ENCODE measurements at places on chromosomes 4 and X.
A peak's percentile ranks its signal among the peaks of the same experiment; 100 is the strongest.

DNA sequence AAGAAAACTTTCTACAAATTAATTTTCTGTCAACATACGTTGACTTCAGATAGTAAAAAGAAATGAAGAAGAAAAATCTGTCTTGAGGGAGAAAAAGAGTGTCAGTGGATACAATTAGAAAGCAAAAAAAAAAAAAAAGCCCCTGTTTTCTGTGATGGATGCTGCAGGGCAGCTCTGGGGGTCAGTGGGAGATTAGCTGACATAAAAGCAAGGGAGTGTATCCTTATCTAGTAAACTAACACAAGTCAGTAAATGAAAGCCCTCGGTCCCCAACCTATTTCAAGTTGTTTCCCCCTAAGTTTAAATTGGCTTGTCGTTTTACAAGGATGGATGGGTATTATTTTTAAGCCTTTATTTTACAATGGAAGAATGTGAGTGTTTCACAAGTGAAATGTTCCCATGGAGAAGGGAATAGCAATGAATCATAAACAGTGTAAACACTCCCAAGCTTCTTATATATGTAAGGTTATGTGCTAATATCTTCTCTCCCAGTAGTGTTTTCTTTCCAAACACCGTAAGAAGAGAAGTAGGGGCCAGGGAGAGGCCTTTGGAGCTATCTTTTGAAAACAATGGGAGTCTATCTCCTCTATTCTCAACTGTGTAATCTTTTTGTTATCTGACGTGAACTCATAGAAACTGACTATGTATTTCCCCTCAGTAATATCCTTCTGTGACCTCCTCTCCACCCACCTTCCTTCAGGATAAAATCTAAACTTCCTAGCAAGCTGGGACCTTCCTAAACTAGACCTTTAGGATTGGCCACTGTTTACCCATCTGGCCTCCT is 347.7 kb downstream of the FBXO8 start:
- no peak for DNase-seq

- DNase-seq: no peak
Measured at GRCh38 chrX:57285001-57285400, 1.5 kb upstream of the FAAH2 start.

GRCh38 chr4:149997881-149998421 is 80.3 kb upstream of the DCLK2 start:
- DNase-seq: peak; percentile 24

- peak; percentile 8 for DNase-seq
Measured at GRCh38 chr4:16082426-16083240, 1.2 kb downstream of the PROM1 start.

DNA sequence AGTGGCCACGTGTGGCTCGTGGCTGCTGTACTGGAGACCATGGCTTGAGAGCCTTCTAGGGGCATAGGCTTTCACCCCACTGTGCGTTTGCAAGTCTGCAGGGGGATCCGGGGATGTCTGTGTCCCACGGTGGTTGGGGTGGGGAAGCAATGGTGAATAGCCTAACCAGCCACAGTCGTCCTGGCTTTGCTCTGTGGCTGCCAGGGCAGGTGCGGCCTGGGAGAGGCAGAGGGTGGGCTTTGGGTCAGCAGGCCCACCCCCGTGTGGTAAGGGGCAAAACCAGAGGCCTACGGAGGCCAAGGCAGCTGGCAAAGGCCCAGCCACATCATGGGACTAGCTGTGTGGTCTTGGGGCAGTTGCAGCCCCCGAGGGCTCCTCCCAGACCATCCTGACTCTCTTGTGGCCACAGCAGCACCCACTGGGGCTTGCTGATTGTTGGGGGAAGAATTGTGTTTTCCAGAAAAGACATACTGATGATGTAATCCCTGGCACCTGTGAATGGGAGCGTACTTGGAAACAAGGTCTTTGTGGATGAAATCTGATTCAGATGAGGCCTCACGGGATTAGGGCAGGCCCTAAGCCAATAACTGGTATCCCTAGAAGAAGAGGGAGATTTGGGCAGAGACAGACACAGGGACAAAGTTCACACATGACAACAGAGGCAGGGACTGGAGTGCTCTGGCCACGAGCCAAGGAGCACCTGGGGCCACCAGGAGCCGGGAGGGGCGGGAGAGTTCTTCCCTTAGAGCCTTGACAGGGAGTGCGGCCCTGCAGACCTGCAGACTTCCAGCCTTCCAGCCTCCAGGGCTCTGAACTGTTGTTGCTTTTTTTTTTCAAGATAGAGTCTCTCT is 2.9 kb downstream of the CPZ start:
- DNase-seq: no peak

DNA sequence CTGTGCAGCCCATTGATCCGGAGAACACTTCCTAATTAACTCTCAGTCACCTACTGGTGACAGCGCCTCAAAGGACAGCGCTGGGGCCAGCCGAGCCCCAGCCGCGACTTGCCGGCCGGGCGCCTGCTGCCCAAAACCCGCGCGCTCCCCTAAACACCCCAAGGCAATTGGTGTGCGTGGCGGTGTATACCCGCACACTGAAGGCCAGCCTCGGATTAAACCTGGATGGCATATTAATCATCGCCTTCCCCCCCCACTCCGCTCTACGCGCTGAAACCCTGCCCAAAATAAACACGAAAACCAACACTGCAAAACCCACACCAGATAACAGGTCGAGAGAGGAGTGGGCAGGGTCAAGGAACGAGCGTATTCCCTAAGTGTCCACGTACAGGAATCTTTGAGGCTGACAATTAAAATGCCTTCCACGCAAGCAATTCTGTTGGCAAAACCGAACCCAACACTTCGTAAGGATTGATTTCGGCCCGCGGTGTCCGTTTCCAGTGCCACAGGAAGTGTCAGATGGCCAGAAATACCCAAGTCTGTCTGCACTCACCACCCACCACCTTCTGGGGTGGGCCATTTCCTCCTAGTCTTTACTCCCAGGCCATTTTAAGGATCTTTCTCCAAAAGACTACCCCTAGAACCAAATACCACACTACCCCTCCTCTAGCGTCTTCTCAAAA is 2.7 kb downstream of the BCOR start:
- DNase-seq: no peak
